ENCODE measurements at places on chromosomes 11 and 22.

DNA sequence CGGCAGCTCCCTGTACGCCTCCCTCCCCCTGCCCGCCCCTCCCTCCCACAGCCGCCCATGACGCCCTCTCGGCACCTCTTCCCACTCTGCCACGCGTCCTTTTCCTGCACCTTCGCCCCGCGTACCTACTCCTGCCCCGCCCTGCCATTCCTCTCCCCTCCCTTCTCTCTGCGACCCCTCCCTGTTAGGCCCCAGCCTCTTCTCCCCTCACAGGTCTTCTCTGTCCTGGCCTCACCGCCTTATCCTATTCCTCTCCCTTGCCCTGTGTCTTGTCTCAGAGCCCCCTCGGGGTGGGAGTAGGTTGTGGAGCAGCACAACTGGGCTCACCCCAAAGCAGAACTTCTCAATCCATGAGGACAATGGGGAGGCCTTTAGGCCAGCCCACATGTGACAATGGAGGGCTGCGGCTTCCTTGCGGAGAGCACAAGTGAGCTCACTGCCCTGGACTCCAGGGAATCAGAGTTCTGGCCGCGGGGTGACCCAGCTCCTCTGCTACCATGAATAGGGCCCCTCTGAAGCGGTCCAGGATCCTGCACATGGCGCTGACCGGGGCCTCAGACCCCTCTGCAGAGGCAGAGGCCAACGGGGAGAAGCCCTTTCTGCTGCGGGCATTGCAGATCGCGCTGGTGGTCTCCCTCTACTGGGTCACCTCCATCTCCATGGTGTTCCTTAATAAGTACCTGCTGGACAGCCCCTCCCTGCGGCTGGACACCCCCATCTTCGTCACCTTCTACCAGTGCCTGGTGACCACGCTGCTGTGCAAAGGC lies 539 bp downstream of the SLC35C1 start:
- DNase-seq, result no peak

GRCh38 chr11:31818874-31819331 lies 7.8 kb upstream of the PAX6 start:
- no peak for DNase-seq

GRCh38 chr11:119788096-119788883 lies 59.3 kb upstream of the NECTIN1 start:
- DNase-seq, result no peak

DNA sequence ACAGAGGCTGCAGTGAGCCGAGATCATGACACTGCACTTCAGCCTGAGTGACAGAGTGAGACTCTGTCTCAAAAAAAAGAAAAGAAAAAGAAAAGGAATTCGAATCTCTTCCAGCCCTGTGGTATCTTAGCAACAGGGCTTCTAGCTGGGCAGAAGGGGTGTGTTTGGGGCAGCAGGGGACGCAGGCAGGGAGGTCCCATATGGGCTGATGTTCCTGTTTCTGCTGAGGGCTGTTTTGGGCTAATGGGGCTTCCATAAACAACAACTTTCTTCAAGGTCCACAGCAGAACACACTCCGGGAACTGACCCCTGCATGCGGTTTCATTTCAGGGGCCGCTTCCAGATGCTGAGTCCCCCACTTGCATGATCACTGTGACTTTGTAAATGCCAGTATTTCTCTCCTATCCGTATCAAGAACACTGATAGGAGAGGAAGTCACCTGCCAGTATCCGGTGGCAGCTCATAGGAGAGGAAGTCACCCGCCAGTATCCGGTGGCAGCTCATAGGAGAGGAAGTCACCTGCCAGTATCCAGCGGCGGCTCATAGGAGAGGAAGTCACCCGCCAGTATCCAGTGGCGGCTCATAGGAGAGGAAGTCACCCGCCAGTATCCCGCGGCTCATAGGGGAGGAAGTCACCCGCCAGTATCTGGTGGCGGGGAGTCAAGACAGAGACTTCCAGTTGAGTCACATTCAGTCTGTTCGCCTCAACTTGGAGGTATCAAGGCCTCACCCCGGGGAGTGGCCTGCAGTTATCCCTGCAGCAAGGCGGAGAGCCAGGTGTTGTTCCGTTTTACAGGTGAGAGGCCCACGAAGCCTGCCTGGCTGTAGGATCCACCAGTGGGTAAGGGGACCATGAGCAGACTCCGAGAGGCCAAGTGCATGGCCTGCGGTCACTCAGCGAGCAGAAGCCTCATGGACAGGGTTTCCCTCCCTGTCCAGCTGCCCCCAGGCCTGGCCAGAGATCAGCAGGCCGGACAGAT lies 8.3 kb upstream of the FGF19 start:
- no peak for DNase-seq

DNA sequence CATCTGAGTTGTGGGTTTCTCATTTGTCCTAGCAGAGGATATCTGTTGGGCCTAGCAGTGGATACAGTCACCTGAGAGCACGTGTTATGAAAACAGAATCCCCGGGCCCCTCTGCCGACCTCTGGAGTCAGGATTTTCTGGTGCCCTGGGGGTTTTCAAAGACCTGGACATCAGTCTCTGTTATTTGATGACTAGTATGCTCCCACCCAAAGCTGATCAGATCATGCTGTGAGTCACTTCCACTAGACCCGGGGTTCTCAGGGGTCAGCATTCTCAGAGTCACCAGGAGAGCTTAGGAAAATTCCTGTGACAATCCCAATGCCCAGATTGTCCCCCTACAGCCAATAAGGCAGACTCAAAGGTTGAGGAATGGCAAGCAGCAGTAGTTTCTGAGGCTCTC lies 38.7 kb downstream of the KCNJ1 start:
- no peak for DNase-seq
